ENCODE measurements at places on chromosomes 1 and 21.

- no peak for DNase-seq
Observed at GRCh38 chr21:31878831-31879230, 6.0 kb downstream of the HUNK start.

GRCh38 chr1:240188139-240188538 is 96.5 kb downstream of the FMN2 start:
- no peak for DNase-seq

GRCh38 chr1:99270646-99271045 is 6.4 kb downstream of the PLPPR4 start:
- DNase-seq = no peak

- DNase-seq = peak; percentile 33
Observed at GRCh38 chr1:212700892-212701819, 1.5 kb upstream of the BATF3 start.

DNA sequence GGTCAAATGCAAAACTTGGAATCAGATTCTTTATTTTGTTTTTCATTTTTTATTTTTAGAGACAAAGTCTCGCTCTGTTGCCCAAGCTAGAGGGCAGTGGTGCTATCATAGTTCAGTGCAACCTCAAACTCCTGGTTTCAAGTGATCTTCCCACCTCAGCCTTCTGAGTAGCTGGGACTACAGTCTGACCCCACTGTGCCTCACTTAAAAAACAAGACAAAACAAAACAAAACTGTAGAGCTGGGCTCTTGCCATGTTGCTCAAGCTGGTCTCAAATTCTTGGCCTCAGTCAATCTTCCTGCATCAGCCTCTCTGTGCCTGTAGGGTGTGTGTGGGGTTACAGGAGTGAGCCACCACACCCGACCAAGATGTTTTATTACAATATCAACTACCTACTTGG is 396.0 kb upstream of the USP24 start:
- no peak for DNase-seq

DNA sequence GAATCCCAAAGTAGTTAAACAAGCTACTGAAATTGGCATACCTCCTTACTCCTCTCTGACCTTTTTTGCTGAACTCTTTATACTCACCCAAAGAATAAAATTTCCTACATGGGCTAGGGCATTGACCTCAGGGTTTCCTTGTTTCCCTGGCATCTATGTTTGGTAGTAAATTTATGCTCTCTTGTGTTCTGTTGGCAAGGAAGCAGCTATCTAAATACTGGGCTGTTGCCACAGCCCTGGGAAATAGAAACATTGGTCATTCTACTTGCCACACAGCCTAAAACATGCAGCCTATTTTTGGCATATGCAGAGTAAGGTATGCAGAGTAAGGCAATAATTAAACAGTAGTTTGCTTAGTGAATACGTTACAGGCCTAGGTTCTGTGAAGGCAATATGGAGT is 351.4 kb downstream of the HLX start:
- DNase-seq = no peak

- DNase-seq = peak; percentile 76
Observed at GRCh38 chr21:42746593-42747275, 93.3 kb downstream of the PDE9A start.

DNA sequence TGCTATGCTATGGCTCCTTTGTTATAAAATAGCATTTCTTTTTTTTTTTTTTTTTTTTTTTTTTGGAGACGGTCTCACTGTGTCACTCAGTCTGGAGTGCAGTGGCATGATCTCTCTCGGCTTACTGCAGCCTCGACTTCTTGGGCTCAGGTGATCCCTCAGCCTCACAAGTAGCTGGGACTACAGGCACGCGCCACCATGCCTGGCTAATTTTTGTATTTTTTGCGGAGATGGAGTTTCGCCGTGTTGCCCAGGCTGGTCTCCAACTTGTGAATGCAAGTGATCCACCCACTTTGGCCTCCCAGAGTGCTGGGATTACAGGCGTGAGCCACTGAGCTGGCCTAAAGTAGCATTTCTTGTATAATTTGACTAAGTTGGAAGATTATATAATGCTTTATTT is 10.8 kb downstream of the CAMTA1 start:
- no peak for DNase-seq

DNA sequence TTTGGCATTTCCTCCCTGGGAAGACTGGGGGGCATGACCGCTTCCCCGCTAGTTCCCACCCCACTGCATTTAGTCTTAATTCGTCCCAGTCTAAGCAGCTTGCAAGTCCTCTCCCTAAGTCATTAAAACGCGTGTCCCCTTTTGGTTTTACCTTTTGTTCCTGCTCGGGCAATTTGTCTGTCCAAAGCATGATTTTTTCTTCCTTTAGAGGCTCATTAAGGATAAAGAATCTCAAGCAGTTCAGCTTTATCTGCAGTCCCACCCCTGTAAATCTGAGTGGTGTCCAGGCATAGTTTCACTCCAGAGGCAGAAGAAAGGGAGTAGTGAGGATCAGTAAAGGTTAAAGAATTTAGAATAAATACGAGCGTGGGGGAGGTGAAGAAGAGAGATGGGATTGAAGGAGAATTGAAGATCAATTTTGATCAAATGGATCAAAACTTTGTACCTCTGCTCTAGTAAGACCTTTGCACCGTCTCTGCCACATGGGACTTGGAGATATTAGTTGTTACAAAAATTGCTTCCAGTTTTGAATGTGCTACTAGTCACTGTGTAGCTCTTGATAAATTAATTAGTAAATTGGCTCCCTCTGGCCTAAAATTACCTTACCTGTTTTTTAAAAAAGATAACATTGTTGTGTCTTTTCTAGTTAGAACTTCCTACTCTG is 989 bp upstream of the ETV3 start:
- no peak for DNase-seq

GRCh38 chr1:183953031-183953430 is 84.5 kb downstream of the COLGALT2 start:
- no peak for DNase-seq

DNA sequence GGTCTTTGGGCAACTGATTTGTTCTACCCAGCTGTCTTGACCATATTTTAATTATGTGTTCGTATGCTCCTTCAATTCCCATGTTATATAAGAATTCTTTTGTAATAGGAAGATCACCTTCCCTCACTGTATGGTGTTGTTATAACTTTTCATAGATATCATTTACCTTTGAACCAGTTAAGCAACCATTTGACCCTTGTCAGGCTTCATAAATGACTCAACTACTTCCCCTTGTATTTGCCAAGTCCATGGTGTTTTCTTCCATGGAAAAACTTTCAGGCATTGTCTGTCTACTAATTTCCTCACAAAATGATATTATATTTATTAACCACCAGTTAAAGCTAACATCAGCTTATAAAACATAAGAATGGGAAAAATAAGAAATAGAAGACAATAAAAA is 5.1 kb downstream of the BPNT1 start:
- DNase-seq = no peak

- DNase-seq = no peak
Observed at GRCh38 chr1:17350928-17351446, 21.0 kb upstream of the PADI6 start.

- DNase-seq = no peak
Observed at GRCh38 chr1:236041631-236042618, 23.0 kb downstream of the NID1 start.

- DNase-seq = peak; percentile 27
Observed at GRCh38 chr1:47424336-47424982, 8.4 kb downstream of the FOXE3 start.
